AG08396 (cell line): ENCODE measurements at places on chromosomes 6 and 20.
A peak's percentile ranks its signal among the peaks of the same experiment; 100 is the strongest.

DNA sequence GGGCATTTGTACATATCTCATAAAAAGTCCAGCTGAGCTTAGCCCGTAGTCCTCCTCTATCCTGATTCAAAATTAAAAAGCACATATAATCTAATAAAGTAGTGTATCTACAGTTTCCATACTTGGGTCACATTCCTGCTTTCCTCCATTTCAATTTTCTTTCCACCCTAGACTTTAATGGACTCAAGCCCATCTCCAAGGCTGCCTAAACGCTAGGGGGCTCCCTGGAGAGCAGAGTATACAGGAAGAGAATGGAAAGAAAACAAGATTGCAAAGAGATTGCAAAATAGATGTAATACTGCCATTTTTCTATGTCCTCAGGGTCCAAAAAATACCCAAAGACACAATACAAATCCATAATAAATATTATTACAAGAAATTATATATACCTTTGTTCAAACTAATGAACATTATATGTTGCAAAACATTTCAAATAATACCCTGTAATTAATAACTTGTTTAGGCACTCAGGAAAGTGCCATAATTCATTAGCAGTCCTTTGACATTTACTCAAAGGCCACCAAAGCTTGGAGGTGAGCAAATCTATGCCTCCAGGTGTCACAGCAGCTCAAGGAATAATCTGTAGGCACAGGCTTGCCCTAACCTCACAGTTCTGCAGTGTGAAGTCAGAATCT lies 2.4 kb upstream of the MCM3 start:
- peak; percentile 72 for DNase-seq

- DNase-seq: no peak
These were observed 500.9 kb downstream of the PREX1 start for GRCh38 chr20:48326868-48327267.

DNA sequence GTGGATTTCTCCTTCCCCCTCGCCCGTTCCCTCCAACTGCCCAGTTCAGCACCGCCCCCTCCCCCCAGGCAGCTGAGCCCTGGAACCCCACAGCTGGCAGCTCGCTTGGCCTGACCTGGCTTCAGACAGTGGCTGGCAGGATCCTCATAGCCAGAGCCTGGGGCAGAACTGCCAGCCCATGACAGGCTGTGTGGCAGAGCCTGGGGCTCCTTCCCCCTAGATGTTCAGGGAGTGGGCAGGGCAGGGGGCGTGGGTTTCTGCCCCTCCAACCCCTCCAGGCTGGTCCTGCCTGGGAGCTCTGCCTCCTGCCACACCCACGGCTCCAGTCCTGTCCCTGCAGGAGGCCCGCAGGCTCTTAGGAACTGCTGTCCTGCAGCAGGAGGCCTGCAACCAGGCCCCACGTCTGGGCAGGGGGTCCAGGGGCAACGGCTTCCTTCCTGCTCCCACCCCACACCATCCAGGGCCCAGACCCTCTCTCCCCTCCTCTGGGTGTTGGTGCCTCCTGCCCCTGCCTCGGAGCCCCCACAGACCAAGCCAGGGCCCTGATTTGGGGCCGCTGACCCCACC lies 9.6 kb upstream of the KCNQ2 start:
- no peak for DNase-seq

DNA sequence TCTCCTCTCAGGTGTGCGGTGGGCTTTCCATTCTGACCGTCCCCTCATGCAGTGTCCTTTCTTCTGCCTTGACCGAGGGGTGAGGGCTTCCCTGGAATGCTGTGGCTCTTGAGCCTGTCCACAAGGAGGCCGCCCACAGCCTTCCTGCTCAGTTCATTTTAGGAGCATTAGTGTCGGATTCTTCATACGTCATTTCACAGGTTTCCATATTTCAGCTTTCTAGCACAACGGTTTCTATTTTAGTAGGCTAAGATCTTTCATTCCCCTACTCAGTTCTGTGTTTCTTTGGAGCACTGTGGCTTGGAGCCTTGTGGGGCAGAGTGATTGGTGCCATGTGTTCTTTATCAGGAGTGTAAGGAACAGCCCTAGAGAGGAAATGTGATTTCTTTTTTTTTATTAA lies 5.5 kb downstream of the PPP1R3G start:
- DNase-seq: no peak

- no peak for DNase-seq
These were observed 291.1 kb upstream of the BTBD3 start for GRCh38 chr20:11626551-11626950.

- DNase-seq: peak; percentile 66
These were observed at the start of gene RSPH9 for GRCh38 chr6:43644940-43645612. Gene RSPH9, plus strand, starts transcription at chr6:43645036. Its CDS starts 63 bp downstream, at chr6:43645099.

GRCh38 chr6:82013561-82014530 lies 233.7 kb downstream of the IBTK start:
- DNase-seq: no peak
